ENCODE measurements at places on chromosomes 7 and 10. TPM values are rescaled to one million over a fixed set of nuclear protein-coding genes. Genes with fewer than 3 reads are reported as not detected.

Gene NUTM2A
- not detected for total RNA-seq

Gene PNLIPRP3
- total RNA-seq: not detected

Gene NPC1L1
- 0.07 TPM for total RNA-seq

Gene PALS2
- 19.6 TPM for total RNA-seq

Gene PNLIP
- not detected for total RNA-seq
